ENCODE measurements at places on chromosomes 16 and 17.

DNA sequence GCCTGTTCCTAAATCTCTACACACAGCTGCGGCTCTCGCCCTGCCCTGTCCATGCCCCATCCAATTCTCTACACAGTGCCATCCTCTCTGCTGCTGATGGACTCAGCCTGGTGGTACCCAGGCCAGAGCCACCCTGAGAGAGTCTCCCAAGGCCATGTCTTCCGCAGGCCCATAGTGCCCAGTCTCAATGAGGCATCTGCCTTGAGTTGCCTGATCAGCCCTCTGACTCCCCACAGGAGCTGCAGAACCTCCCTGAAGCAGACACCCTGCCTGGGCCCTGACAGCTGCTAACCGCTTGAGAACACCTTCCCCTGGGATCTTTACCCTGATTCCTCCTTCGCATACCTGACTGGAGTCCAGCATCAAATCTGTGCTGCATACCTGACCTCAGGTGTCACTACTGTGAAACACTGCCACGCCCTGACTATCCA, 13.3 kb downstream of the TSPOAP1 start:
- DNase-seq: no peak

GRCh38 chr17:15321556-15322251, 19.7 kb downstream of the TEKT3 start:
- DNase-seq: no peak

DNA sequence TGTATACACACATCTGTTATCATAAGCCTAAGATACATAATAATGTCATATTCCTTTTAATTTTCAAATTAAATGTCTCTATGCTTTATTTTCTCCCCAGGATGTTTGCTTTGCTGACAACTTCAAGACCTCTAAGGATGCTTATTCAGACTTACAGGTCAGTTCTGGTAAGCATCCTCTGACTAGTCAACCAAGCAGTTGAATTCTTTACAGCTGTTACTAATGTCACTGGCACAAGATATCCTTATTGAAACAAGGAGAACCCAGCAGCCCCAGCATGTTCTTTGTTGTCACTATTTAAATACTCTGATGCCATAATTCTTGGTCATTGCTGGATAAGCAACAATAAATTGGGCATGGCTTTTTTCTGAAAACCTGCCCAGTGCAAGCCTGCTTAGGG, 232.3 kb upstream of the PMFBP1 start:
- no peak for DNase-seq

DNA sequence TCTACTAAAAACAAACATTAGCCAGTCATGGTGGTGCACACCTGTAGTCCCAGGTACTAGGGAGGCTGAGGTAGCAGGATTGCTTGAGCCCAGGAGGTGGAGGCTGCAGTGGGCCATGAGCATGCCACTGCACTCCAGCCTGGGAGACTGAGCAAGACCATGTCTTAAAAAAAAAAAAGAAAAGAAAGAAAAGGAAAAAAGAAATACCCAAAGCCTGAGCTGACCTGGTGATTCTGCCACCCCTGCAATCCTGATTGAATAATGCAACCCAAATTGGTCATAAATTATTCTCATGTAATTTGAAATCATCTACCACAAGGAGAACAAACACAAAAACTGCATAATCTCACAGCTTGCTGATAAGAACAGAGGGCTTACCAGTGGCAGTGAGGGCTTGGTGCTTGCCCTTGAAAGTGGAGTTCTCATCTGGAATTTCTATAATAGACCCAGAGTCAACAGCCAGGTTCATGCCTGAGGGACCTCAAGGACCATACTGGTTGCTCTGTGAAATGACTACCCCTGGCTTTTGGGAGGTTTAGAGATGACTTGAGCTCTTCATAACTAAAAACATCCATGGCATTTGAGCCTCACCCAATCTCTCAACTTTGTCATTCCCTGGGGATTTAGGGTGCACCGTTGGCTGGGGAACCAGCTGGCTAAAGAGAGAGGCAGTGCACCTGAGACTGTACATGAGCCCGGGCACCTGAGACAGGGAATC, 35.4 kb upstream of the TMC5 start:
- no peak for DNase-seq

DNA sequence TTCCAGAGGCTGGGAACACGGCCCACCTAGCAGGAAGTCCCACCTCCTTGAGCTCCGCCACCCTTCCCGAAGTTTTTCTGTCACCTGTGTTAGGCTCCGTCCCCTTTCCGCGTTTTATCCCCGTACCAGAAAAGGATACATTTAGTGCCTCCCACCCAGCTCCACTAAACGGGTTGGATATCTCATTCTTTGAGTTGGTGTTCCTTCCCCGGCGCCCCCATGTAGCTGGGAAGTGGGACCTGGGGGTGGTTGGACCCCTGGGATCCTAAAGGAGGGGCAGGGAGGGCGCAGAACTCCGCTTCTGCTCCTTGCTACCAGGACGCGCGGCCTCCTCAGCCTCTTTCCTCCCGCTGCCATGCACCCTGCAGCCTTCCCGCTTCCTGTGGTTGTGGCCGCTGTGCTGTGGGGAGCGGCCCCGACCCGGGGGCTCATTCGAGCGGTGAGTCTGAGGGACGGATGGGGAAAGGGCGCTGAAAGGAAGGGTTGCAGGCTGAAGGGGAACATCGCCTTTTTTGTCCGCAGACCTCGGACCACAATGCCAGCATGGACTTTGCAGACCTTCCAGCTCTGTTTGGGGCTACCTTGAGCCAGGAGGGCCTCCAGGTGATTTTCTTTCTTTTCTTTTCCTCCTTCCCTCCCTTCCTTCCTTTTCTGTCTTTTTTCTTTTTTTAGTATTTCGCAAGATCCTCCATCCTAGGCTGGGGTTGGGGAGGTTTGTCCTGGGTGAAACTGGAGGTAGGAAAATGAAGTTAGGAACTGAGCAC, 669 bp downstream of the RNF167 start:
- peak; percentile 1 for DNase-seq

- DNase-seq: peak; percentile 53
These were observed at the start of gene TBKBP1 for GRCh38 chr17:47693731-47694580. TSS of gene TBKBP1 (plus strand) at chr17:47694161. CDS start at chr17:47696113, 1,952 bp downstream.

DNA sequence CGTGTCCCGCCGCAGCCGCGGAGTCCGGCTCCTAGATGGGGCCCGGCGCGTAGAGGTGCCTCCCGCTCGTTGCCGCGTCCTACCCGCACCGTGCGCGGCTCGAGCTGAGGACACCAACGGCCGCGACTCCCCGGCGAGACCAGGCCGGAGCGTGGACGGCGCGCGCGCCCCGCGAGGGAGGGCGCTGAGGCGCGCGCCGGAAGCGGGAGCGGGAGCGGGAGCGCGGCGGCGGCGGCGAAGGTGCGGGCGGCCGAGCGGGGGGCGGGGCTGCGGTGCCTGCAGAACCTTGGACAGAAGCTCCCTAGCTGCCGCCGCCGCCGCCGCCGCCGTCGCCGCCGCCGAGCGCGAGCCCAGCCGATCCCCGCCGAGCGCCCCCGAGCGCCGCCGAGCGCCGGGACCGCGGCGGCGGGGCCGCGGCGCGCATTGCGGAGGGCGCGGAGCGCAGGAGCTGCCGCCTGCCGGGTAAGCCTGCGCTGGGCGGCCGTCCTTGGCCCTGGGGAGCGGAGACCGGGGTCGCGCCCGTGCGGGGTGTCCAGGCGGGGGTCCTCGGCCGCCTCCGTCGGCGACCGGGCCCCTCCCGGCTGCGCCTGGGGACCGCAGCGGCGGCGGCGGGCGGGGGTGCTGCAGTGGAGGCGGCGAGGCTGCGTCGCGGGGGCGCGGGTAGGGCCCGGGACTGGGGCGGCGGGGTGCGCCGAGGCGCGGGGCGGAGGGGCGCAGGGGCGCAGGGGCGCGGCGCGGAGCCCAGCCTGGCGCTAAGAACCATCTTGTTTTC, at the start of gene CDK5R1:
TSS of gene CDK5R1 (plus strand) at position 293 of the 772 bp plus-strand sequence. CDS start 628 bp downstream, outside the sequence.
- peak; percentile 2 for DNase-seq

DNA sequence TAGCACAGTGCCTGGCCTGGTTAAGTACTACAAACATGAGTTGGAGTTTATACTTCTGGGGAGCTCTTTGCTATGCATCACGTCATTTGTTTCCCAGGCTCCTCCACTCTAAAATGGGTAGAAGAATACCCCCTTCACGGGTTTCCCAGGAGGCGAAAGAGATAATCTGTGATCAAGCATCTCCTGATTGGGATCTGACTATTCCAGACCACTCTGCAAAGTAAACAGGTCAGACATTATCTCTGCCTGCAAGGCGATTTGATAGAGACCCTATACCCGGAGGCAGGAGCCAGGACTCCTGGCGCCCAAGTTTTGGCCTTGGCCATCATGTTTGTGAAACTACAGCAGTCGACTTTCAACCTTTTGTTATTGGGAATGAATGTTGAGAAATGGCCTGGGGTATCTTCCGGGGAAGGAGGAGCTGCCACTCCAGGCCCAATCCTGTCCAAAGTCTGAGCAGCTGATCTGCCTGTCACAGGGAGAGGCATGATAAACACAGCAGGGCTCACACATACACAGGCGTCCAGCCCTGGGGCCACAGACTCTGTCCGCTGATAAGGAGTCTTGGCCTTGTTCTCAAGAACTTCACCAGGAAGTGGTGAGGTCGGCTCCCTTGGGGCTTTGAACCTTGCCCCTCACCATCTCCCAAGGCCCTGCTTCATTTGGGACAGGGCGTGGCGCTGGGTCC, 199.9 kb downstream of the MAF start:
- no peak for DNase-seq

DNA sequence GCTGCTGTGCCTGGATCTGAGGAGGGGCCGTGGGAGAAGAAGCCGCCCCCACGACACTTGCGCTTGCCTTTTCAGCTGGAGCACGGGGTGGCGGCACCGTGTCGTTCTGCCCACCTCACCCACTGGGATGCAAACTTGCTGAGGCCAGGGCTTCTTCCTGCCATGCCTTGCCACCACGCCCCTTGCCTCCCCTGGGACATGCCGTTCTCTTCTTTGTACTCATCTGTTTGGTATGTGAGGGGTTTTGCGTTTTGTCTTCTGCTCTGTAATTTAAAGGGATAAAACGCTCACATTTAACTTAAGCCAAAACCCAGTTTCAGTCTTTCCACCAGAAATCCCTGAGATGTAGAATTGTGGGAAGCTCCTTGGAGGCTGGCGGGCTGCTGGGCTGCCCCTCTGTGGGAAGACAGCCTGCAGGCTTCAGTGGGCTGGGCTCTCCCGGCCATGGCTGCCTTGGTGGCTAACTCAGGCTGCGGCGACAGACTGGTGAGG, 180.2 kb downstream of the RPTOR start:
- DNase-seq: no peak

DNA sequence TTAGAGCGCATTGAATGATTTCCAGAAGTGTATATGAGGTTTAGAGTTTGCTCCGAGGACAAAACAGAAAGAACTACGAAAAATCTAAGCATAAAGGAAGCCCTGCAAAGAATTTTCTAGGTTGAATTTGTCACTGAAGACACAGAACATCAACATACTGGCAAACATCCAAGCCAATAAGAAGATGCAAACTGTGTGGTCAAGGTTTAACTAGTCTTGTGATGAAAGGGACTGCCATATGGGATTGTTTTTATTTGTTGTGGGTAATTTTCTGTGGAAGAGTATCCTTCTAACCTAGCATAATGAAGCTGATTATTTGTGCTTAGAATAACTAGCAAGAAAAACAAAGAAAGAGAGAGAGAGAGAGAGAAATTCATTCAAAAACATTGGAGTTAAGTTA, 492.0 kb upstream of the ERCC4 start:
- DNase-seq: no peak

- no peak for DNase-seq
These were observed 3.8 kb downstream of the LITAFD start for GRCh38 chr16:8885674-8886592.

DNA sequence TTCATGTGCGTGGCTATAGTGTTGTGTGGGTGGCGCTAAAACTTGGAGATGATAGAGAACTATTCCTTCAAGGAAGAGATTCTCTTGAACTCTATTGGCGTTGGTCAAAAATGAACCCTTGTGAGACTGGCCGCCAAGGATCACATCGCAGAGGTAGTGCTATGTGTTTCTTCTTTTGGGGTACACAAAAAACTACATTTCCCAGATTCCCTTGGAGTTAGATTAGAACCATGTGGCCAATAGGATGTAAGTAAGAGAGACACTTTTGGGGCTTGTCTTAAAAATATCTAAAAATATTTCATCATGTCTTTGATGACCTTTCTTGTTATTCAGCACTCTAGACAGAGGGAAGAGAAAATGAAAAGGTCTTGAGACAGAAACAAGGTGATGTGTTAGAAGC, 25.4 kb upstream of the DYNLRB2 start:
- DNase-seq: no peak

DNA sequence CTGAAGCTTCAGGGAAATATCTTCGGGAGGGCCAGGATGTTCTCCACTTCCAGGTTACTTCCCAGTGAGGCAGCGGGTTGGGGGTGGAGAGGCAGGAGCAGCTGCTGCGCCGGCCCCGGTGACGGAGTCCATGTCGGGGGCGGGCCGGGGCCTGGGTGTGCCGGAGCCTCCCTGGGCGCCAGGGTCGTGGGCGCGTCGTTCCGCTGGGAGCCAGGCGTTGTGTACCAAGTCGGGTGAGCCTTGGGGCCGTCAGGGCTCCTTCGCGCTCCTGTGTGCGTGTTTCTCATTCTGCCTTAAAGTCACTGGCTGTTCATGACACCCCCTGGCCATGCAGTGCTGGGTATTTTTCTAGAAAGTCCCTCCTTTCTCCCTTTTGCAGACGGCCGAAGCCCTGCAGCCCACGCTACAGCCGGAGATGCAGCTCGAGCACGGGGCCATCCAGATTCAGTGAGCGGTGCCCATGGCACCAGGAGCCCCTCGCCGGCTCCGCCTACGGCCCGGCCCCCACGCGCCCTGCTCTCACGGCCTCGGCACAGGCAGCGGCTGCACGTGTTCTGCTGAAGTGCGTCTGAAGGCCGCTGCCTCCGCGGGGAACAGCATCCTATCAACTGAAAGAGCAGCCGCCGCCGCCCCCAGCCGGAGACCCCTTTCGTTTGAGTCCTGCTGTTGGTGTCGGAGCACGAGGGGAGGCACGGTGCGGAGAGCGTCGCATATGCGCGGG, 125.1 kb downstream of the BANP start:
- DNase-seq: no peak

- DNase-seq: no peak
These were observed 3.8 kb upstream of the TBKBP1 start for GRCh38 chr17:47690121-47690520.

DNA sequence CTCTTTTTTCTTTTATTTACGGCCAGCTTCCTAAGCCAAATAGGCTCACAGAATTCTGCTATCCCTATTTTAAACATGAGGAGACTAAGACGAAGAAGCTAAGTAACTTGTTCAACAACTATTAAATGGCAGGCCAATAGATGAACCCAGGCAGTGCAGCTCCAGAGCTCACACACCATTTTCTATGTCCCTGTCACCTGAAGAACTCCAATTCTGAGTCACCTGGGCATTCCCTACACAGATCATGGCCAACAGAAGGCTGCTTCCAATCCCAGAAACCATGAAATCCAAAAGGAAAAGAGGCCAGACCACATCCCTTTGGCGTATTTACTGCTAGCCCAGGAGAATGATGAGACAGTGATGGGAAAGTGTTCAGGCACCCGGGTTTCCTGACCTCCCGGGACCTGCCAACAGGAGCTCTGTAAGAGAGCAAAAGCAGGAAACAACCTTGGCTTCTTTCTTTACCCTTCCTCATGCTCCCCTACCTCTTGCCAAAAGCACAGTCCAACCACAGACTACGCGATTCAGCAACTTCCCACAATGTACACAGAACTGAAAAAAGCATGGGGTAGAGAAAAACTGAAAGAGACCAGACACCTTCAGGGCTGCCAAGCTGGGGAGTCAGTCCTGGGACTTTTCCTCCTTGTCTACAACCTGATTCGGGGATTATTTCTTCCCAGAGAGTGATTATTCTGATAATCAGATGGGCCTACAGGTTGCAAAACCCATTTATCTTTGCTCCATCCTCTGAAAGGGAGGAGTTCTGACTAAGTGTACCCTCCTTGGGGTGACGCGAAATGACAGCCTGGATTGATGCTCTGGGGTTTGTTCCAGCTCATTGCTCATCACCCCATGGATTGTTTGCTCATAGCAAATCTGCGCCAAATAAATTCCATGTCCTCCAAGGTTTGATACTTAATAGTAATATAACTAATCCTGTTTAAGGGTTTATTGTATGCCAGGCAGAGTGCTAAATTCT, 47.8 kb upstream of the HAS3 start:
- peak; percentile 68 for DNase-seq
